Stimulated activated CD4-positive, alpha-beta T cell treated with anti-CD3 and anti-CD28 coated beads, Interleukin-4, amount 100 ng/mL, for 48 hours (primary cell): ENCODE measurements at places on chromosomes 12 and 14.
A peak's percentile ranks its signal among the peaks of the same experiment; 100 is the strongest.

DNA sequence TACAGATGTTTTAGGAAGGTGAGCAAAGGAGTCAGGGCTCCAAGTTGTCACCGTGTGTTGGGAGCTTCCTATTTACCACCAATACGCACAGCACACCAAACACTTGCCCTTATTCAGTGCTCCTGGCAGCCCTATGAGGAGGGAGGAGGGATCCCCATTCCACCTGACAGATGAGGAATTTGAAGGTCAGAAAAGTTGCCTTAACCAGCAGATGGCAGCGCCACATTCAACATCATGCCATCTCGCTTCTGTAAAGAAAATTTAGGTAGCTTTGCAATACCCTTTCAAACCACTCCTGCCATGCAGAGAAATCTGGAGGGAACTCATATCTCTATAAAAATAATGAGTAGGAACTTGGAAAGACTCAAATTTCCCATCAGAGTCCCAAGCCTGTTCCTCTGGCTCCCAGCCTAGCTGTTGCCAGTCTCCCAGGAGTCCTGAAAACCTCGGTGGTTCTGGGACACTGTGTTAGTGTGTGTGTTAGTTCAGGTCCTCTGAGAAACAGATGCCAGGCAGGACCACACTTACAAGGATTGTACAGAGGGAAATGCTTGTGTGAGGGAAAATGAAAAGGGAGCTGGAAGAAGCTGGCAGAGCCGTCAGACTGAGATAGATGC lies 410.5 kb downstream of the MED13L start:
- DNase-seq, result no peak

- DNase-seq, result no peak
Observed at GRCh38 chr12:68479261-68479895, 131.3 kb upstream of the RAP1B start.

DNA sequence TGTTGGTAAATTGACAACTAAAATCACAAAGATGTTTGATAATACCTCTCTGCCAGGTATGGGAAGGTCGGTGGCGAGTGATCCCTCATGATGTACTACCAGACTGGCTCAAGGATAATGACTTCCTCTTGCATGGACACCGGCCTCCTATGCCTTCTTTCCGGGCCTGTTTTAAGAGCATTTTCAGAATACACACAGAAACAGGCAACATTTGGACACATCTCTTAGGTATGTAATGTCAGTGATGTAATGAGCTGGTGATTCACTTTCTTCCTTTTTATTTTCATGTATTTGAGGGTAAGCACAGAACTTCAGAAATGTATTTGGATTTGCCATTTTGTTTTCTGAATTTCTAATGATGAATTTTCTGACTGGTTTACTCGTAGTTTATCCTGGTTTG lies 42.6 kb upstream of the LRTM2 start:
- DNase-seq, result no peak

DNA sequence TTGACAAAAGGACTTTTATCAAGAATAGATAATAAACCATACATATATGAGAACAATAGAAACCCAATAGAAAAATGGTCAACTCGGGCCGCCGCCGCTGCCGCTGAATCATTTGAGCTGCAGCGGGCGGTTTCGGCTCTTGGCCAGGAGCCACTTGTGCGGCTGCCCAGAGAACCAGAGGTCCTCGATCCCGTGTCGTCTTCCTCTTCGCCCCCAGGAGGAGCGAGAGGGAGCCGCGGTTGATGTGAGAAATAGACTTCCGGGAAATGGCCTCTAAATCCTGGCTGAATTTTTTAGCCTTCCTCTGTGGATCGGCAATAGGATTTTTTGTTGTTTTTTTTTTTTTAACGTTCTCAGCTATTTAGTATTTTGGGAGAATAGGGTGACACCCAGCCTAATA lies 44.8 kb downstream of the CPSF6 start:
- peak; percentile 6 for DNase-seq

- no peak for DNase-seq
Observed at GRCh38 chr14:67951529-67952135, 132.1 kb downstream of the RAD51B start.

- no peak for DNase-seq
Observed at GRCh38 chr12:46941981-46942380, 116.2 kb upstream of the SLC38A4 start.

DNA sequence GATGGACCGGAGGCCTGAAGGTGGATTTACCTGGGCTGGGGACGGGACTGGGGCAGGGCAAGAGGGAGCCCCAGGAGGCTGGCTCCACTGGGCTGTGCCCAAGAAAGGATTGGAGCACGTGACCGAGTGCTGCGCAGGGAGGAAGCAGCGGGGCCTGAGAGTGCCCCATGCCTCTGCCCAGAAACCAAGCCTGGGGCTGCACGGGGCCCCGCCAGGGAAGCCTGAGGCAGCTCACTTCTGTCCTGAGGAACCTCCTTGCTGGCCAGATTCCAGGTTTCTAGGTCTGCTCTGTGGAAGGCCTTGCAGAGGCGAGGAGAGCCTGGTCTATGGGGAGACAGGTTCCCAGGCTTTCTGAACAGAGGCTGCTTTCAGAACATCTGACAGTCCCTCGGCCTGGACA lies 10.4 kb downstream of the NGB start:
- DNase-seq, result no peak

DNA sequence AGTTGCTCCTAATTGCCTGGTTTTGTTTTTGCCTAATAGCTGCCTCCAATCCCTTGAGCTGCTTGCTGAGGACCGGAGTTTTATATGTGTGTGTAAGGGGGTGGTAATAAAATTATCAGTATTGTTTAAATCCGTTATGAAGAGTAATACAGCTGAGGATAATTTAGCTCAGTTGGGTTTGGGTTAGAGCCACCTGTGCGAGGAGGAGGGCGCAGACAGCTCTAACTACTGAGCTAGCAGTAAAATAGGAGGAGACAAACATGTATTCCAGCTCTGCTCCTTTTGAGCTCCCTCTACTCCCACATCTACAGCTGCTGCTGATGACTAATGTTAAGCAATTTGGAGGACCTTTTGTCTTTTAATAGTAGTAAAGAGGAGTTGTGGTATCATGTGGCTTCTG lies 61.5 kb downstream of the SPATS2 start:
- no peak for DNase-seq
